ENCODE measurements at places on chromosomes 5 and 9. TPM values are rescaled to one million over a fixed set of nuclear protein-coding genes. Genes with fewer than 3 reads are reported as not detected.

SPATA31E1 gene
- not detected for total RNA-seq

OBP2B gene
- total RNA-seq, result not detected

DRD1 gene
- 1.2 TPM for total RNA-seq

PGGT1B gene
- total RNA-seq, result 16.1 TPM

Data from smooth muscle cell of the pulmonary artery (primary cell).